Activated CD8-positive, alpha-beta memory T cell treated with anti-CD3 and anti-CD28 coated beads, Interleukin-2, amount 50 U/mL, for 4 hours (primary cell): ENCODE measurements at places on chromosomes 1 and 21.

GRCh38 chr1:203057911-203058675 lies 27.7 kb downstream of the MYOG start:
- no peak for DNase-seq

DNA sequence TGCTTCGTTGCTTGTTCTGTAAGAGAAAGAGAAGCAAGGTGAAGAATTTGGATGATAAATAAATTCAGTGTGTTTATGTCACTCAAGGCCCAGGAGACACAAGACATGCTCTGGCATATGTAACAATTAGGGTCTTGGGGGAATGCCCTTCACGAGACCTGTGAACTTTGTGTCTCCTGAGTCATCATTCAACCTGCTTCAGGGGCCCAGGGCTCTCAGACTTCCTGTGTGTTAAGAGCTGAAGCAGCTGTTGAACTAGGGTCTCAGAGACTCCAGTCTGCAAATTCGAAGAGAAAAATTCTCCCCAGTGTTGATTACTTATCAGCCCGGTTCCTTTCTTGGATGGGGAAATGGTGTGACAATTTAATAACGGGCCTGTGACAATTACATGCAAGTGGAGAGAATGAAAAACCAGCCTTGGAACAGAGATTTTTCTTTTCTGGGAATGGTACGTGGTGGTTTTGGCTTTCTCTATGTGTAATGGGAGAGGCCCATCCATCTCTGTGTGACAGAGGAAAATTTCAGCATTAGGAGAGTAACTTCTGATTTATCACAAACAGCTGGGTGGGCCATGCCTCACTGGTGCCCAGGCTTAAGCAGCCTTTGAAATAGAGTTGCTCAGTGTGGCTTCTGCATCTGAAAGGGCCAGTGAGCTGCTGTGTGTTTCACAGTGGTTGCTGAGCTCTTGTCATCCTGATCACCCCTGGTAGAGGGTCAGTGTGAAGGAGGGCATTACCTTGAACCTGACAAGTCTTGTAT lies 22.4 kb downstream of the HUNK start:
- no peak for DNase-seq

DNA sequence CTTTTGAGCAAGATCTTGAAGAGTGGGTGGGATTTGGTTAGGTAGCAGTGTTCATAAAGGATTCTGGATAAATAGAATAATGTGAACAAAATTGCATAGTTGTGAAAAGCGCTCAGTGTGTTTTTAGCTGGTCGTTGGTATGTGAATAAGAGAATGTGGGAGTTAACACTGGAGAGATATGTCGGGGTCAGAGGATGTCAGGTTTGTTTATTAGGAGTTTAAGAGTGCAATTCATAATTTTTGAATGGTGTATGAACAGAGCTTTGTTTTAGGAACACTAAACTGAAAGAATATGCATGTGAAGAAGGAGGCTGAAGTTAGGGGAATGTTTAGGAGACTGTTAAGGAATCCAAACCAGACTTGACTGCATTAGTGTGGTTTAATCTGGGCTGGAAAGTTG lies 9.4 kb downstream of the USP16 start:
- no peak for DNase-seq

DNA sequence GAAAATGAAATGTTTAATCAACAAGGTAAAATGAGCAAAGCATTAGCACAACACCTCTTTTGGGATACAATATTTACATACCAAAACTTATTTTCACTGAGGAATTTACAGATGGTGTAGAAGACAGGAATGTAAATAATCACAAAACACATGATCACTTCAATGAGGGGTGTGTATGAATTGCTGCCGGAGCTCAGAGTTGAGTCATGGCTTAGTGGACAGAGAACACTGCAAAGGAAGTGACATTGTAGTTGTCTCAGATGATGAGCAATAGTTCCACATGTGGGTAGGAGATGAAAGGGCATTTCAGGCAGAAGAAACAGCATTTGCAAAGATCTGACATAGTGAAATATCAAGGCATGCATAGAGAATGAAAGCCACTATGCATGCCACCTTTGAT lies 5.6 kb upstream of the KPRP start:
- DNase-seq: no peak

GRCh38 chr1:50105433-50105832 lies 3.3 kb upstream of the ELAVL4 start:
- no peak for DNase-seq

DNA sequence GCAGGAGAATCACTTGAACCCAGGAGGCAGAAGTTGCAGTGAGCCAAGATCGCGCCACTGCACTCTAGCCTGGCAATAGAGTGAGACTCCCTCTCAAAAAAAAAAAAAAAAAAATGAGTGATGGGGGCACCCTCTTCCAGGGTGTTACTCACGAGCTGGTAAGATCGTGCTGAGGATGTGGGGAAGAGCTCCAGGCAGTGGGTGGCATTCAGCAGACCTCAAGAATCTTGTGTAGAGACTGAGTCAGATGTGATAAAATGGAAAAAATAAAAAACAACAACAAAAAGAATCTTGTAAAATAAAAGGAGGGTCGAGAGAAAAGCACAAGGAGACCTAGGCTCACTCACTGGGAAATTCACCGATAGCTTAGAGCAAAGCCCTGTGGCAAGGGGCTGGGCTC lies 38.5 kb downstream of the EPHA2 start:
- no peak for DNase-seq

GRCh38 chr1:178628637-178629251 lies 96.3 kb upstream of the RALGPS2 start:
- DNase-seq: no peak

GRCh38 chr1:99781798-99782197 lies 15.4 kb upstream of the FRRS1 start:
- DNase-seq: no peak

DNA sequence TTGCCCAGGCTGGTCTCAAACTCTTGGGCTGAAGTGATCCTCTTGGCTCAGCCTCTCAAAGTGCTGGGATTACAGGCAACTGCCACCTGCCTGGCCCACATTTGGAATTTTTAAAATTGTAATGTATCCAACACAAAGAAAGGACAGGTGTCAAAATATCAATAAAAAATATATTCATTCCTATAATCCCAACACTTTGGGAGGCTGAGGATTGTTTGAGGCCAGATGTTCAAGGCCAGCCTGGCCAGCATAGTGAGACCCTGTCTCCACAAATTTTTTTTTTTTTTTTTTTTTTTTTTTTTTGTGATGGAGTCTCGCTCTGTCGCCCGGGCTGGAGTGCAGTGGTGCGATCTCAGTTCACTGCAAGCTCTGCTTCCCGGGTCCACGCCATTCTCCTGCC lies 10.0 kb downstream of the HES2 start:
- no peak for DNase-seq

DNA sequence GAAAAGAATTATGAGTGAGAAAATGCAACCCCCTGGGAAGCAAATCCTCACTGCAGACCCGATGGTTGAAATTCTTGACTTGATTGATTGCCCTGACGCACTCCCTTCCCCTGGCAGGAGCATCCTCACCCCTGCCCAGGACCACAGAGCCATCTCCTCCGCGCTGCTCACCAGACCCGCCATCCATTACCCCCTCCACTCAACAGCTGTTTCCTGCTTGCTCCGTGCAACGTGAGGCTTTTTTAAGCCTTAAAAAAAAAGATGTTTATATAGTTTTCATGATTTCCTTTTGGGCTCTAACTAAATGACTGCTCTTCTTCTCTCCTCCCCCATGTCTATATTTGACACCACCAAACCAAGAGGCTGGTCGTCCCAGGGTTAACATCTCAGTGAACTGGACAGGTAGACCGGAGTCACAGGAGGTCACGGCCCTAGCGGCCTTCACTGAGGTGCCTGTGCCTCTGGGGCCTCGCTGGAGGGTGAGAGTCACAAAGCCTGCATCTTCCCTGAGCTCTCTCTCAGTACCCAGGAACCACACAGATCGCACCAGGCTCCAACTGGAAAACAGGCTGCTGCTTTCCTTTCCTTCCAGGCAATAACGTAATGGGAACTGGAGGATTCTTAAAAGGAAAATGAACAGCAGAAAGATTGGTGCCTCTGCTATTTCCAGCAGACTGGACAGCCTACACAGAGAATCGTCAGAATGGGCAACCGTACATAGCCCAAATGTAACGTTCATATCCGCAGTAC lies 49.8 kb downstream of the ZBTB18 start:
- no peak for DNase-seq

GRCh38 chr1:54934869-54935268 lies 45.6 kb upstream of the TMEM61 start:
- DNase-seq: no peak

DNA sequence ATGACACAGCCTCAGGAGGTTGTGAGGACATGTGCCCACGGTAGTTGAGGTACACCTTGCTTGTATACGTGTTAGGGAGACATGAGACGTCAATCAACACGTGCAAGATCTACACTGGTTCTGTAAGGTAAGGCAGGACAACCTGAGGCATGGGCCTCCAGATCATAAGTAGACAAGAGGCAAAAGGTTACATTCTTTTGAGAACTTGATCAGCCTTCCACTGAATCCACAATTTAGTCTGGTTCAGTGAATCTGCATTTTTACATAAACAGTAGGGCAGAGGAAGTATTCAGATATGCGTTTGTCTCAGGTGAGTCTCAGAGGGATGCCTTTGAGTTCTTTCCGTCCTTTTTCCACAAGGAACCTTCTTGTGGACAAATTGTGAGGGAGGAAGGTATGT lies 348.9 kb downstream of the ASTN1 start:
- DNase-seq: no peak

DNA sequence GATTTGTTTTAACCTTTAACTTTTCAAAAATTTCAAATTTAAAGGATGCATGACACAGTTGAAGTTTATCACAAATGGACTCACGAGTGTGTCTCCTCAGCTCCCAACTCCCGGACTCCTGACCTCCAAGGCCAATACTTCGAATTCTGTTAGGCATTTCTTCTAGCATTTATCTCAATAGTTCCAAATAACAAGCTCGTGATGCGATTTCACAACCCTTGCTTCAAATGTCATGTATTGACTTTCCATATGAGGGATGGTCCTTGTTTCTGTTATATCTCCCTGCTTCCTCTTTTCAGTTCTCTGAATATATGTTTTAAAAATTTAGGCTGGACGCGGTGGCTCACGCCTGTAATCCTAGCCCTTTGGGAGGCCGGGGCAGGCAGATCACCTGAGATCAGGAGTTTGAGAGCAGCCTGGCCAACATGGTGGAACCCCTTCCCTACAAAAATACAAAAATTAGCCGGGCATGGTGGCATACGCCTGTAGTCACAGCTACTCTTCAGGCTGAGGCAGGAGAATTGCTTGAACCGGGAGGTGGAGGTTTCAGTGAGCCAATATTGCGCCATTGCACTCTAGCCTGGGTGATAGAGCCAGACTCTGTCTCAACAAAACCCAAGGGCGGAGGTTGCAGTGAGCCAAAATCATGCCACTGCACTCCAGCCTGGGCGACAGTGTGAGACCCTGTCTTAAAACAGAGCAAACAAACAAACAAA lies 52.0 kb upstream of the TINAGL1 start:
- DNase-seq: no peak

GRCh38 chr21:32975811-32976431 lies 49.8 kb upstream of the OLIG2 start:
- DNase-seq: no peak

DNA sequence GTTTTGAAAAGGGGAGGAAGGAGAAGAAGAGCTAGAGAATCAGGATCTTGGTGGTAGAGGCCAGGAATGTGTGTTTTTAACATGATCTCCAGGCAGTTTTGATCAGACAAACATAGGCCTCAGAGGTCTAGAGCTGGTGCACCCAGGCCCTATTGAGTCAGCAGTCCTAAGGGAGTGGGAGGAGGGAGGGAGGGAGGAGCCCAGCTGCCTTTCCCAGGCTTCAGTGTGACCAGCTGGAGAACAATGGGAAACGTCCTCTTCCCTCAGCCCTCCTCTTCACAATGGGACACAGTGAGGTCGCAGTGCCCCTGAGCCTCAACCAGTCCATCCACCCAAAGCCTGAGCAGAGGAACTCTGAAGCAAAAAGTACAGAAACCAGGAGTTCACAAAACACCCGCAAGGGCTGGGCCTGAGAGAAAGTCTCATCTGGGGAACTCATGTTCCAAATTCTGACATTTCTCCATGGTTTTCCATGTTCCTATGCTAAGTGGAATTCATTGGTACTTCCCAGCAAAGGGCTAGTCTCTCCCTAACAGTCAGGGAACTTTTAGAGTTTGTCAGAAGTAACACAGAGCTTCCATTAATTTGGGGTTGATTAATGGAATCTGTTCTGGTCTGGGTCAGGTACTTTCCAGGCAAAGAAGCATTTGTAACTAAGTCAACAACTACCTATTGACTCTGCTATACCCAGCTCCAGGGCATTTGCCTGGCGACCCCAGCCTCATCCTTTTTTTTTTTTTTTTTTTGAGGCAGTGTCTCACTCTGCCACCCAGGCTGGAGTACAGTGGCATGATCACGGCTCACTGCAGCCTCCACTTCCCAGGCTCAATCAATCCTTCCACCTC lies 37.5 kb downstream of the ELAPOR1 start:
- DNase-seq: no peak

DNA sequence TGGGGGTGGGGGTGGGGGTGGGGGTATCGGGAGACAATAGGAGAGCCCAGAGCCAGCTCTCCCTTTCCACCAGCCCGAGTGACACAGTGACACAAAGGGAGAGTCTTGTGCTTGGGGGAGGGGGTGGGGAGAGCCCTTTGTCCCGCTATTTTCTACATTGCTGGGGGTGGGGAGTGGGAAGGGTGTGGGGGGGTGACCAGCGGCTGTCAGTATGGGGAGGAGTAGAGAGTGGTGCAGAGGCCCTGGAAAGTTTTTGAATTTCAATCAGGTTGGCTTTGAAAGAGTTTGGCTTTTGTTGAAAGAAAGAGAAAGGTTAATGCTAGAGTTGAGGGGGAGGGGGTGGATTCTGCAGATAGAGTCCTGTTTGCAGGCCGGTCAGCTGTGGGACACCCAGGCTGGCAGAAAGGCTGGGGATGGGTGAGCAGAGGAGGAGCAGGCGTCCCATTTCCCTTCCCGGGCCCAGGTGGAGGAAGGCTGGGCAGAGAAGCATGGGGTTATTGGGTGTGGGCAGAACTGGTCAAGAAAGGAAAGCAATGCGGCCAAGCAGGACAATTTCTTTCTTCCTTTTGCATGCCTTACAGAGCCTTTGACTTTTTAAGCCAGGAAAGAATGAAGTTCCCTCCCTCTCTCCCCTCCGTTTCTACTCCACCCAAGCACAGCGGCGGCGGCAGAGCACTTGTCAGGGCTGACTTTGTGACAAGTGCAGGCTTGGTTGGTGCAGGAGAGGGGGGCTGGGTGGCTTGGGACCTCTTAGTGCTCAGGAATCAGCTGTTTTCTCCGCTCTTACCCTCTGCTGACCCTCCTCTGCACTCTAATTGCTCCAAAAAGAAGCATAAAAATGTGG lies 96.2 kb downstream of the RNF220 start:
- DNase-seq: no peak
